ENCODE measurements at places on chromosomes 3 and 15. TPM values are rescaled to one million over a fixed set of nuclear protein-coding genes. Genes with fewer than 3 reads are reported as not detected.

Gene SCG5
- 0.84 TPM for total RNA-seq

GRCh38 chr3:158827773-158828172, 25.9 kb downstream of the MFSD1 start:
- DNase-seq: no peak

DNA sequence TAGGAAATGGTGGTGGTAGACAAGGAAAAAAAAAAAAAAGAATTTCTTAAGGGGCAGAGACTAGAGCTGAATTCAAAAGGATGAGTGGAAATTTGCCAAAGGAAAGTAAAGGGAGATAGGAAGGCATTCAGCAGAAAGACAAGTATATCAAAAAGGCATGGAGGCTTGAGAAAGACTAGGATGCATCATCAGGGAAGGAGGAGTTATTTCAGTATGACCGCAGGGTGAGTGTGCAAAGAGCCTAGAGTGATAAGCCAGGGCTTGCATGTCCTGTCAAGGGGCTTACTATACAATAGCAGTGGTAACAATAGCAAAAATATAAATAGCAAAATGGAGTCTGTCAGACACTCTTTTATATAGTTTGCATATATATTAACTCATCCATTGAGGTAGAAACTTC, 112.0 kb downstream of the FRMD4B start:
- no peak for DNase-seq

Gene DLL4
- total RNA-seq: 3.4 TPM

DNA sequence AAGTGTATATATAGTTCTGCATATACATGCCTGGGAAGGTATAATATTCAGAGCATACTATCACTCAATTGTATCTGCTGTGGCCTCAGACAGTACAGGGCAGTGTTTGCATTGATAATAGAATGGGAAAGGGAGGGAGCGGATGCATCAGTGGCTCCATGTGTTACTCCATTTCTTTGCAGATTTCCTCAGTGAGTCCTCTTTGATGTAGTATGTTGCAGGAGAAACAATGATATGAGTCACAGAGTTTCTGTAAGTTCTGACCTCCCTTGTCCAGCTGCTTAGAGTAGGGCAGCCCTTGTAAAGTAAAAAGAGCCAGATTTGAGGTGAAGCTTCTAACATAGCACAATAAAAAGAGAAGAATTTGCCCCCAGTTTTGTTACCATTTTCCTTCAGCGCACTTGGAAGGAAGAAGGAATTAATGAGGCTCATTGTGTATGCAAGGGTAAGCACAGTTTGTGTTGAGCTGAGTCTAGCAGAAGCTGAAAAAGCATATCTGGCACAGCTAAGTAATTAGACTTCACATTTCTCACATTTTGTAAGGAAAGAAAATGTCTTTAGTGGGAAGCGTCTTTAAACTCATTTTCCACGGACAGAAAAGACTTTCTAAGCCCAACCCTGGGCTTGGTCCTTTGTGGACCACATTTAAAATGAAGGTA, 555.8 kb upstream of the IL12A start:
- no peak for DNase-seq

DNA sequence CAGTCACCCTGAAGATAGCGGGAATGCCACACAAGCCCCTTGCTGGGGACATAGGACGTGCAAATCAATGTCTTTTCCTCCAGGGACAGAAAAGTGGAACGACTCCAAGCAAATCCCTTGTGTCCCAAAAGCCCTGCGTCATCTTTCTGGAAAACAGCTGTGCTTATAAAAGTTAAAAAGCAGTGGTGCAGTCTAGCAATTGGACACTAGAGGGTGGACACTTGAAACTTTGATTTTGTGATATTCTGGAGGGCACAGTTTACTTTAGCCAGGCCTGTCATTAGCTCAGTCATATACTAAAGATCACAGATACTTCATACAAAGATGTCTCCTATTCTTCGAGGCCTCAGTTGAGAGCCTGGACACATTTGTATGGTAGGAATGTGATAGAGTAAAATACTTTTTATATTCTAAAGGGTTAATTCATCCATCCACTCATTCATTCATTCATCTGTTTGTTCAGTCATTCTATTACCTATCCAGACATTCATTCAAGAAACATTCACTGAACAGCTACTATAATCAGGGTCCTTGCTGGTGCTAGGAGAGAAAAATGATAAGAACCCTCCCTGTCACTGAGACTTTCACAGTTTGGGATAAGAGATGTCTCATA, 63.8 kb upstream of the ANKRD34C start:
- DNase-seq: no peak

- DNase-seq: peak; percentile 43
Observed at GRCh38 chr15:100919481-100920405, 586 bp downstream of the LRRK1 start.

Gene CCDC13
- total RNA-seq: 0.82 TPM

DNA sequence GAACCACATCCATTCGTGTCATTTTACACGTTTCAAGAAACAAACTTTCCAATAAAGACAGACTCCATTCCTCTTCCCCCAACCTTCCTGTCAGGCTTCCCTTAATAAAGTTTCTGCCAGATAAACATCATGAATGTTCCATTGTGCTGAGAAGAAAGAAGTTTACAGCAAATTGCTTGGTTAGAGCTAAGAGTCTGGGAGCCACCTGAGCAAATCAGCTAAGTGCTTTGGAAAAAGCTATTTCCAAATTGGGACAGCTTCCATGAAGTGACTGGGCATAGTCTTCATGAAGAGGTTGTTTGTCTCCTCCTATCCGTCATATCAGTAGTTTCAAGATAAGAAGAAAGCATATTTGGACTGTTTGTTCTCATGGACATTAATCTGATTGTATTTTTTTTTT, 77.0 kb downstream of the MAGI1 start:
- no peak for DNase-seq

DNA sequence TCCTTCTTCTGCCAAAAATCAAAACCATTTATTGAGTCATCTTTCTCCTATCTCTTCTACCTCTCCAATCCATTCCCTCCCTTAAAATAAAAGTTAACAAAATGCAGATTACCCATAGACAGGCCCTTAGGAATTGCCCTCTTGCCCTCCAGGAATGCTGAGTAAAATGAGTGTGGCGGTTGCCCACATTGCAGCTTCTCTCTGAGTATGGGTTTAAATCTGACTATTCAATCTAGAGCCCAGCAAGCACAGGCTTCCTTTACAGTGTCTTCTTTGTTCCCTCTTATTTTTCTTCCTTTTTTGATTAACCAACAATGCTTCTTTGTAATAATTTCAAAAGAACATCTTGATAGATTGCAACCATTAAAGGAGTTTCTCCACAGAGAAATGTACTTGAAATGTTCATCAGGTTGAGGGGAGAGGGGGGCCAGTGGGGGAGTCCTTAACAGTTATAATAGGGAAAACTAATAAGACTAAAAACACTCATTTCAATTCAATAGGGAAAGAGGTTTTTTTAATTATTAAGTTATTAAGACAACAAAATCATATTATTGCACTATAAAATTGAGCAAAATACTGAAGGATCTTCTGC, 135.3 kb upstream of the LMCD1 start:
- no peak for DNase-seq

Gene SLMAP
- total RNA-seq: 136 TPM

GRCh38 chr15:77541421-77542181, 91.1 kb downstream of the LINGO1 start:
- no peak for DNase-seq

DNA sequence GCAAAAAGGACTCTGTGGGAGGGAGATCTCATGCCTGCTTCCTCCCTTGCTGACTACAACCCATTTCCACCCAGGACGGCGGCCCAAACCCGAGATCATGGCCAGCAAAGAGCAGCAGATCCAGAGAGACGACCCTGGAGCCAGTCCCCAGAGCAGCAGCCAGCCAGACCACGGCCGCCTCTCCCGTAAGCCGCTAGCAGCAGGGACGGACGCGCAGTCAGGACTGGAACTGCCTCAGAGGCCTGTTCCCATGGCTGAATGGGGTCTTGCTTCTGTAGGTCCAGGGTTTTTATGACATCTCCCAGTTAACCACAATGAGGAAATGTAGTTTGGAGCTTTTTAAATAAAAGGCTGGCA, 67.2 kb downstream of the BOC start:
- no peak for DNase-seq
